Activated T-helper 1 cell treated with anti-CD3 and anti-CD28 coated beads, Interleukin-2, amount 50 U/mL, for 16 hours (primary cell): ENCODE measurements at places on chromosomes 2 and 18.

DNA sequence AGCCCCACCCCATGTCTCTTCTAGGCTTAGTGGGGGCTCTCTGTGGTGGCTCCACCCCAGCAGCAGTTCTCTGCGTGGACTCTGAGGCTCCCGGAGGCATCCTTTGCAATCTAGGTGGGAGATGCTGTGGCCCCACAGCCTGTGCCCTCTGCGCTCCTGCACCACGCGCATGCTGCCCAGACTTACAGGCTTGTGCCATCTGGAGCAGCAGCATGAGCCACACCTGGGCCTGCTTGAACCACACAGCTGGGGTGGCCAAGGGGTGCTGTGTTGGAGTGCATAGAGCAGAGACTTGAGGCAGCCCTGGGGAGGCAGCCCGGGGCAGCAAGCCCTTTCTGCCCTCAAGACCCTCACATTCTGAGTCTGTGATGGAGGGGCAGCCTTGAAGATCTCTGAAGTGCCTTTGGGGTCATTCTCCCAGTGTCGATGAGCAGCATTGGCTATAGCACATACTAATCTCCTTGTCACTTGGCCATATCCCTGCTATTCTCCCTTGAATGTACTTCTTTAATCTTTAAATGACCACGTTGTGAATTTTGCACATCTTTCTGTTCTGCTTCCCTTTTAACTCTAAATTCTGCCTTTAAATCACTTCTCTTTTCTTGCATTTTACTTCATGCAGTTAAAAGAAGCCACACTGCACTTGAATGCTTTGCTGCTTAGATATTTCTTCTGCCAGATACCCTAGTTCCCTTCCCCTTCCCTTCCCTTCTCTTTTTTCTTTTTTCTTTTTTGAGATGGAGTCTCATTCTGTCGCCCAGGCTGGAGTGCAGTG, 62.4 kb downstream of the NCAPH start:
- no peak for DNase-seq

DNA sequence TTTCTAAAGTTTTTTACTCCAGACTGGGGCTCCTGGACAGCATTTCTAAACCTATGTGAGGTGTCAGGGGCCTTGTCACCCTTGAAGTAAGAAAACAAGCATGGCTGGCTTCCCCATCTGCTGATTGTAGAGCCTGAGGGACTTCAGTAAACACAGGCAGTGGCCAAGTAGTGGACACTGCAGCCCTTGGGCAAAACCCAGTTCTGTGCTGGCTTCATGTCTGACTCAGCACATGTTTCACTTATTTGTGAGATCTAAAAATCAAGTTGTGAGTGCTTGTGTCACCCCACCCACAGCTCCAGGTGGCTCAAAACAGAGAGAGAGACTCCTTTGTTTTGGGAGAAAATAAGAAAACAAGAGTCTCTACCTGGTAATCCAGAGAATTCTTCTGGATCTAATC, 660.3 kb upstream of the VRK2 start:
- no peak for DNase-seq

DNA sequence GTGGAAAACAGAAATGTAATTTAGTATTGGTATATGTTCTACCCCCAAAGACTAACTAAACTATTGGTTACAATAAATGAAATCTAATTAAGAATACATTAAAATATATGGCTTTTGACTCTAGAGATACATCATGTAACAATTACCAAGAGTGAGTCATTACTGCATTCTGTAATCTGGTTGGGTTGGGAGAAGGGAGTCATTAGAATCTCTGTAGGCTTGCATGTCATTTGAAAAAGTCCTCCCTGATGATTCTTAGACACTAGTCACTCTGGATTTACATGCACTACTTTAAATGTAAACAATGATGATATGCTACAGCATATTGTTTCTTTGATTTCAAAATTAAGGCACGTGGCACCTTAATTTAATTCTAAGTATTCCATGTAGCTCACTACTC, 293.4 kb upstream of the CHST9 start:
- DNase-seq: no peak

- DNase-seq: no peak
These were observed 210.7 kb upstream of the TNP1 start for GRCh38 chr2:217070611-217071010.

DNA sequence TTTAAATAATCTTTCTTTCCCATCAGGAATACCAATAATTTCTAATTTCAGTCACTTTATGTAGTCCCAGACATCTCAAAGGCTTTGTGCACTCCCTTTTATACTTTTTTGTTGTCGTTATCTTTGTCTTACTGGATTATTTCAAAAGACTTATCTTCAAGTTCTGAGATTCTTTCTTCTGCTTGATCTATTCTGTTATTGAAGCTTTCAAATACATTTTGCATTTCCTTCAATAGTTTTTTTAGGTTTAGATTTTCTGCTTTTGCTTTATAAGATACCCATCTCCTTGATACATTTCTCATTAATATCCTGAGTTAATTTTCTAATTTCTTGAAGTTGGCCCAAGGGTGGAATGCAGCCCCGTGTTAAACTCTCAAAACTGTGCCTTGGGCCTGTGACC, 432.4 kb downstream of the RIT2 start:
- DNase-seq: no peak

DNA sequence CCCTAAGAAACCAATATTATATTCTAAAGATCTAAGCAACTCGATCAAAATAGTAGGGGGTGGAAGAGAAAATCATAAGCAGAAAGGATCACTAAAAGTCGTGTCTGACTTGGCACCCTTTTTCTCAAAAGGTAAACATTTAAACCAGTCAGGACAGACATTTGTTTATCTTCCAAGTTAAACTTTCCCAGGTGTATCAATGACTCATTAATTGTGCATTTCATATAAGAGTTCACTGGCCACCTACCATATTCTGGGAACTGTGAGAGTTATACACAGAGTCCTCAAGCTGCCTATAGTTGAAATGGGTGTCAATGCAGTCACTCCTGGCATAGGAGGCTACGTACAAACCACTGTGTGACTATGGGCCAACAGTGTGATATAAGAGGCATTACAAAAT, 4.8 kb upstream of the ACVR1 start:
- no peak for DNase-seq

- no peak for DNase-seq
These were observed 66.9 kb upstream of the MCFD2 start for GRCh38 chr2:46982351-46983064.

DNA sequence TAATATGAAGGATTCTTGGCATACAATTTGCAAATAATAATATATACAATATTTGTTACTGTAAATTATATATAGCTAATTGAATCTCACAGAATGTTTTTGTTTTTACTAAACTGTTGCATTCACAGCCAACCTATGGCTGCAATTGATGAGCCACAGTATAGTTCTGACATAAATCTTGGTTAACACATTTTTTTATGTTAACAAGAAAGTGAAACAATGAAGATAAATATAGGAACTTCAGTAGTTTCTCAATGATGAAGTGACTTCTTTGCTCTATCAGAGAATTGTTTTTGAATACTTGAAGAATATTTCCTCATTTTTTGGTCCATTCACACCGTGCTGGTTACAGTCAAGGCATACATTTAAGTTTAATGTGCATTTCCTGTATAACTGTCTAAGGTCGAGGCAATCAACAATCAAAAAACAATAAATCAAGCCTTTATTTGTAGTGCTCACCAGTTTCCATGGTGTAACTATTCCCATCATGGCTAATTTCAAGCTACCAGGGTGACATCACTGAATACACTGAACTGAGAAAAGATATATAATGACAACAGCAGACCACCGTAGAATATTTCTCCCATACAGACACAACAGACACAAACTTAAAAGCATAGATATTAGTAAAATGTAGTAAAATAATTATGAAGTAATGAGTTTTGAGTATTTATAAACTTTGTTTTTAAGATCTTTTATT, 12.9 kb upstream of the ETAA1 start:
- DNase-seq: no peak

- no peak for DNase-seq
These were observed 52.2 kb downstream of the CUL3 start for GRCh38 chr2:224532931-224533330.

- DNase-seq: no peak
These were observed 128.7 kb downstream of the PLA2R1 start for GRCh38 chr2:159933727-159934049.

DNA sequence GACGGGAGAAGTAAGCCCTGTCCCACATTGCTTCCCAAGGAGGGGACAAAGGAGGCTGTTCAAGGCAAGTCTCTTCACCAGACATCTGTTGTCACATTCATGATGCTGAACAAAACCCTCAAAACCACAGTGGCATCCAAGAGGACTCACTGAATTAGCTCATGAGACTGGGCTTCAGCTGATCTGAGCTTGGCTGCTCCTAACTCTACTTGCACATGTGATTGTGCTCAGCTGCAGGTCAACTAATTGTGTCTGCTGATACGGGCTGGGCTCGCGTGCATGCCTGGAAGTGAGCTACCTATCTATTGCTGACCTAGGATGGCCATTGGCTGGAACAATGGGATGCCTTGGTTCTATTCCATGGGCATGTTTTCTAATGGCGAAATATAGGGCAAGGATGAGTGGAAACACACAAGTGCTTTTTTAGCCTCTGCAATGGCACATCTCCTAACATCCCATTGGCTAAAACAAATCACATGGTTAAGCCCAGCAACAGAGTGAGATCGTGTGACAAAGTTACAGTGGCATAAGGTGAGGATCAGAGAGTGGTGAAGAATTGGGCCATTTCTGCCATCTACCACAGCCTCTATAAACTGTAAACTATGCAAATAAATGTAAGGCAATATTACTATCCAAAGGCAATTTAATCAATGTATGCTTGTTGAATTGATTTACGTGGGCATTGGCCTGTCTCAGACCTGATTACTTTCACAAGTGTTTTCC, 52.9 kb upstream of the CAPN13 start:
- no peak for DNase-seq

DNA sequence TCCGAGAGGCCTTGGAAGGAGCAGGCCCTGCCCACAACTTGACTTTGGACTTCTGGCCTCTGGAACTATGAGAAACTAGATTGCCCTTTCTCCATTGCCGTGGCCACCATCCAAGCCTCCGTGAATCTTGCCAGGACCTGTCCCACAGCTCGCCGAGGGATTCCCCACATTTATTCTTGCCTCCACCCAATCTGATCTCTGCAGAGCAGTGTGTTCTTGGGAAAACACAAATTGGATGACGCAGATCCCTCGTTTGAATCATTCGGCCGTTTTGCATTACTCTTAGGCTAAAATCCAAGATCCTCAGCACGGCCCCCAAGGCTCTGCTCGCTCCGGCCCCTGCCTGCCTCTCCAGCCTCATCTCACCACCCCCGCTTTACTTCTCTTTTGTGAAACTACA, 364.2 kb downstream of the ZNF516 start:
- no peak for DNase-seq

DNA sequence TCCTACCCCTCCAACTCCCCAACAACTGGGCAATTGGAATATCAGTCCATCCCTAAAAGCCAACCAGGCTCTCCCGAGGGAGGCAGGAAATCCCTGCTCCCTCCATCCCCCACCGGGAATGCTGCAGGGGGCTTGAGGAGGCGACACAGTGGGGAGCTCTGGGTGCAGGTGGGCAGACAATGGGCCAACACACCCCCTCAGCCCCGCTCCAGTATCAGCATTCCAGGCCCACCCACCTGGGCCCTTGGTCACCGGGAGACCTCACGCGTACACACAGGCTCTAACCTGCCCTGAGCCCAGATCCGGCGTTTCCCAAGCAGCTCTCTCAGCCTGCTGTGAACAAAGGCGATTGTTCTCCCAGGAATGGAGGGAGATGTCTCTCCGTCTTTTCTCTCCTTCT, 37.6 kb upstream of the FZD7 start:
- DNase-seq: no peak

GRCh38 chr2:41068740-41069139, 616.9 kb upstream of the SLC8A1 start:
- no peak for DNase-seq

DNA sequence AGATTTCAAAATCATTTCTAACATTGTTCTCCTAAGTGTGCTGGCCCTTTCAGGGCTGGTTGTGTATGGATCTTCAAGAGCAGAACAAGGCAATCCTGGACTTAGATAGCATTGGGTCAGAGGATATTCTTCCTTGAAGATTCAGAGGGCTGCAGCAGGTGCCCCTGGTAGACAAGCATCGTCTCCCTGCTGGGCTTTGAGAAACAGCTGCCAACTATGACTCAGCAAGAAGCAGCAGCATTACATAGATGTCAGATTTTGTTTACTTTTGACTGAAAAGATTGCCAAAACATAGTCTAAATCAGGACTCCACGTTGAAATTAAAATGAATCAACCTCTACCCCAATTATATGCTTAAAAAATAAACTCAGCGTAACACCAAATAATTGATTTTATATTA, 618.8 kb downstream of the SOCS6 start:
- no peak for DNase-seq

GRCh38 chr18:8603663-8604520, 5.3 kb upstream of the RAB12 start:
- no peak for DNase-seq

- no peak for DNase-seq
These were observed 4.4 kb downstream of the ACTR3 start for GRCh38 chr2:113894156-113894743.

DNA sequence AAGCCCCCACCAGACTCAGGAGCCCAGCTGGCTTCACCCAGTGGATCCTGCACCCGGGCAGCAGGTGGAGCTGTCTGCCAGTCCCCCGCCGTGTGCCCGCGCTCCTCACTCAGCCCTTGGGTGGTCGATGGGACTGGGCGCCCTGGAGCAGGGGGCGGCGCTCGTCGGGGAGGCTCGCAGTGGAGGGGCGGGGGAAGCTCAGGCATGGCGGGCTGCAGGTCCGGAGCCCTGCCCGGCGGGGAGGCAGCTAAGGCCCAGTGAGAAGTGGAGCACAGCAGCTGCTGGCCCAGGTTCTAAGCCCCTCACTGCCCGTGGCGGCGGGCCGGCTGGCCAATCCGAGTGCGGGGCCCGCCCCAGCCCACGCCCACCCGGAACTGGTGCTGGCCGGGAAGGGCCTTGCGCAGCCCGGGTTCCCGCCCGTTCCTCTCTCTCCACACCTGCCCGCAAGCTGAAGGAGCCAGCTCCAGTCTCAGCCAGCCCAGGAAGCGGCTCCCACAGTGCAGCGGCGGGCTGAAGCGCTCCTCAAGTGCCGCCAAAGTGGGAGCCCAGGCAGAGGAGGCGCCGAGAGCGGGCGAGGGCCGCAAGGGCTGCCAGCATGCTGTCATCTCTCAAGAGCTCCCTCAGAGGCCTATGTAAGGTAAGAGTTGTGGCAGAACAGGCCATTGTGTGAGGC, 1307.8 kb upstream of the TMEFF2 start:
- DNase-seq: no peak

DNA sequence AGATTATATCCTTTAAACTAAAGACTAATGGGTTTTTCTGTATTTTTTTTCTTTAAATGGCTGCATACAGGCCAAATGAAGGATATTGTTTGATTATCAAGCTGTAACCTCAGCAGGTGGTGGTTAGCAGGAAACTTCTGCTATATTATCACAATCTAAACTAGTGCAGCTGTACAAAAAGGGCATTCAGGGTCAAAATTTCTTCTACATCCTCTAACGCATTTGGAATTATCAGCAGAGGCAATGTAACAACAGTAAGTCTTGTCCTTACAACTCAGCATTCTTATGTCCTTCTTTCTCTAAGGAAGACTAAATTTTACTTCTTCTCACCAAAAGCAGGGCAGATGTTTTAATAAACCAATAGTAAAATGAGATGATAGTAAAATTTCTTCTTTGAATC, 135.8 kb upstream of the FN1 start:
- no peak for DNase-seq
